ENCODE measurements at places on chromosomes 11 and 22.
A peak's percentile ranks its signal among the peaks of the same experiment; 100 is the strongest.

- H3K27me3 ChIP-seq, result no peaks in the 10 kb centered on the region
- H3K4me3 ChIP-seq, result no peak overlapping the region
- H3K4me1 ChIP-seq, result peaks cover 17% of the 10 kb centered on the region
- peak overlapping the region; percentile 40 for H3K27ac ChIP-seq
- H3K36me3 ChIP-seq, result no peaks in the 10 kb centered on the region
These were observed 47.8 kb downstream of the PPP2R1B start for GRCh38 chr11:111718436-111718835.

DNA sequence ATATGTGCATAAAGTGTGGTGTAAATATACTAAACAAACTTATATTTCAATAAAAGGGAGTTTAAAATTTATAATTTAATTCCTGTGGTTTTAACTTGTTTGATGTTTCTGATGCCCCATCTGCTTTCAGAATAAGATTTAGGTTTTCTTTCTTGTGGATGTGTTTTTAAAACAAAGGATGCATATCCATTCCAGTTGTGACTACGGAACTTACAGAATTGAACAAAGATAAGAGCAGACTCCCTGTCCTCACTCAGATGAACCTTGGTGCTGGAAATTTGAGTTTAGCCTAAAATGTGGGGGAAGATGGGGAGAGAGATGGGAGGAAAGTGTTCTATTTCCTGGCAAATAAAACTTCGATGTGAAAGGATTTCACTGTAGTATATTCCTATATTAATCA is 2.5 kb downstream of the FJX1 start:
- peaks cover 39% of the 10 kb centered on the region for H3K4me1 ChIP-seq
- no peaks in the 10 kb centered on the region for H3K27me3 ChIP-seq
- H3K27ac ChIP-seq, result no peak overlapping the region
- H3K36me3 ChIP-seq, result no peaks in the 10 kb centered on the region

GRCh38 chr22:26053737-26054316 is 115.4 kb upstream of the SEZ6L start:
- H3K4me1 ChIP-seq, result peaks cover 50% of the 10 kb centered on the region

GRCh38 chr11:126440792-126441514 is 85.5 kb downstream of the ST3GAL4 start:
- H3K27me3 ChIP-seq, result no peaks in the 10 kb centered on the region
- H3K36me3 ChIP-seq, result no peaks in the 10 kb centered on the region
- peaks cover 29% of the 10 kb centered on the region for H3K4me1 ChIP-seq
- H3K4me3 ChIP-seq, result no peak overlapping the region
- peak; percentile 89 for DNase-seq

DNA sequence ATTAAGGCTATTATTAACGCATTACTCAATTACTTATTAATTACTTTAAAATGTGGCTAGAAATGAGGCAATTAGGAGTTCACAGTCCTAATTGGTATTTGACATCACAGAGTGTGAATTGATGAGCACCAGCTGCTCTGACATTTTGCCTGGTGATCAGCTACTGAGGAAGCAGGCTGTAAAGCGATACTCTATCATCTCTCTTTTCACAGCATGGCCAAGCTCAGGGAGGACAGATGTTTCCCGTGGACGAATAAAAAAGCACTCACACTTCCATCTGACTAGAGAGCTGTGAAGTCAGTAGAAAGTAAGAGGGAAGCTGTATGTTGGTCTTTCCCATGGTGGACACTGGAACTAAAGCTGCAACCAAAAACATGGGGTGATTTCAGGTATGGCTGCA is 29.1 kb upstream of the SYT9 start:
- H3K4me3 ChIP-seq, result no peak overlapping the region
- DNase-seq, result no peak
- H3K27ac ChIP-seq, result no peak overlapping the region
- H3K4me1 ChIP-seq, result no peaks in the 10 kb centered on the region
- no peaks in the 10 kb centered on the region for H3K27me3 ChIP-seq
- no peaks in the 10 kb centered on the region for H3K36me3 ChIP-seq

GRCh38 chr11:45834298-45834756 is 12.9 kb upstream of the CRY2 start:
- no peak overlapping the region for H3K27ac ChIP-seq
- H3K27me3 ChIP-seq, result peaks cover 15% of the 10 kb centered on the region
- H3K4me1 ChIP-seq, result no peaks in the 10 kb centered on the region
- no peaks in the 10 kb centered on the region for H3K36me3 ChIP-seq
- no peak for DNase-seq

DNA sequence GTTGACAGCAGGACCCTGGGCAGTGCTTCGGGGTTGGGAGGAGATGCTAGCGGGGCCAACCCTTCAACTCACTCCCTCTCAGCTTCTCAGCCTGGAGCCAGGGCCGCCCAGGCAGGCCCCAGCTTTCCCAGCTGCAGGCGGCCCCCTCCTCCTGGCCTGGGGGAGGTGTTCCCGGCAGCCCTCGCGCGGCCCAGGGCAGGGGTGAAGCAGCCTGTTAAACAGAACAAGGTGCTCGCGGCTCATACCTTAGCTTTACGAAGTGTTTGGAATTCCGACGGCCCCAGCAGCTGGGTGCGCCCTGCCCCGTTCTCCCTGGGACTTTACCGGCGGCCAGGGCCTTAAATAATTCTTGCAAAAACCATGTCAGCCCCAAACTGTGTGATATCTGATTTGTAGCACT is 17.2 kb downstream of the MRPL23 start:
- no peaks in the 10 kb centered on the region for H3K27me3 ChIP-seq
- H3K27ac ChIP-seq, result no peak overlapping the region
- no peaks in the 10 kb centered on the region for H3K36me3 ChIP-seq
- DNase-seq, result no peak
- no peaks in the 10 kb centered on the region for H3K4me1 ChIP-seq

GRCh38 chr11:10243896-10244575 is 50.0 kb downstream of the SBF2 start:
- no peak overlapping the region for H3K27ac ChIP-seq
- no peak for DNase-seq
- H3K27me3 ChIP-seq, result no peaks in the 10 kb centered on the region
- H3K4me3 ChIP-seq, result no peak overlapping the region
- H3K4me1 ChIP-seq, result no peaks in the 10 kb centered on the region

GRCh38 chr11:13126430-13126829 is 117.3 kb downstream of the RASSF10 start:
- no peaks in the 10 kb centered on the region for H3K27me3 ChIP-seq
- H3K36me3 ChIP-seq, result no peaks in the 10 kb centered on the region
- no peaks in the 10 kb centered on the region for H3K4me1 ChIP-seq
- H3K27ac ChIP-seq, result no peak overlapping the region
- DNase-seq, result no peak

DNA sequence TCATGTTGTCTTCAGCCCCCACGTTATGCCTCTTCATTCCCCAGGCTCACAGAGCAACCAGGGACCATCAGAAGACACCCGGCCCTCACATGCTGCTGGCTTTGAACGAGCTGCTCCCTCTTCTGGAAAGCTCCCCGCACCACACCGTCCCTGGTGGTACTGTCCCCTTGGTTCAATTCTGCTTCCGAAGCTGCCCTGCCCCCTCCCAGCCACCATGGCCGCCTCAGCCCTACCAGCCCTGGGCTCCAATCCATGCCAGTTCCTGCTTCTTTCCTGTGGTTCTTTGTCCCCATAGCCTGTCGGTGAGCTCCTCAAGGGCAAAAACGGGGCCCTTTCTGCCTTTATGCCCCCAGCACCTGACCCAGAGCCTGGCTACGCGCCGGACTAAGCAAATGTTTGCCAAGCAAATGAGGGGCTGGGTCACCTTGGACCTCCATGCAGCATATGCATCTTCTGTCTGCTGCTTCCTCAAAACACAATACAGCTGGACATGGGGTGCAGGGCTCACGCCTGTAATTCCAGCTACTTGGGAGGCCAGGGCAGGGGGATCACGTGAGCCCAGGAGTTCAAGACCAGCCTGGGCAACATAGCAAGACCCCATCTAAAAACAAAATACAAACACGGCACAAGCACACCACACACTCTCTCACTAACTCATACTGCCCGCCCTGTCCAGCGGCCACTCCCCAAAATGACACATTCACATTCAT is 21.3 kb downstream of the TNKS1BP1 start:
- no peak for DNase-seq
- H3K4me3 ChIP-seq, result no peak overlapping the region
- H3K4me1 ChIP-seq, result no peaks in the 10 kb centered on the region
- H3K27me3 ChIP-seq, result no peaks in the 10 kb centered on the region
- H3K36me3 ChIP-seq, result peaks cover 7% of the 10 kb centered on the region

DNA sequence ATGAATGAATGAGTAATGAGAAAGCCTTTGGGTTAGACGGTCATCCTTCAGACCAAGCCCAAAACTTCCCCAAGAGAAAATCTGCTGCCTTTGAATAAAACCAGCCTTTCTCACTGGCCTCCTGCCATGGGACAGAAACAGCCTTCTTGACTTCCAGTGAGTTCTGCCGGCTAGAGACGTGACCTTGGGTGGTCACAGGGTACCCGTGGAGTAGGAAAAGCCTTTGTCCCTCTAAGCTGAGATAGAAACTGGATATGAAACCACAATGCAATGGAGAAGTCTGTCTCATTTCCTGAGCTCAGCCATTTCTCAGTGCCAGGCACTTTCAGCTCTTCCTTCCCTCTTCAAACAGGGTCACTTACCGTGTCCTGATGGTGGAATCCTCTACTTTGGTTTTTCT is 21.2 kb upstream of the YWHAH start:
- no peak overlapping the region for H3K27ac ChIP-seq
- H3K4me3 ChIP-seq, result no peak overlapping the region
- peaks cover 10% of the 10 kb centered on the region for H3K4me1 ChIP-seq
- DNase-seq, result no peak

- H3K4me3 ChIP-seq, result no peak overlapping the region
- no peak overlapping the region for H3K27ac ChIP-seq
- no peaks in the 10 kb centered on the region for H3K27me3 ChIP-seq
- H3K36me3 ChIP-seq, result no peaks in the 10 kb centered on the region
- H3K4me1 ChIP-seq, result no peaks in the 10 kb centered on the region
- no peak for DNase-seq
These were observed 29.8 kb downstream of the POU2AF1 start for GRCh38 chr11:111349191-111349695.

DNA sequence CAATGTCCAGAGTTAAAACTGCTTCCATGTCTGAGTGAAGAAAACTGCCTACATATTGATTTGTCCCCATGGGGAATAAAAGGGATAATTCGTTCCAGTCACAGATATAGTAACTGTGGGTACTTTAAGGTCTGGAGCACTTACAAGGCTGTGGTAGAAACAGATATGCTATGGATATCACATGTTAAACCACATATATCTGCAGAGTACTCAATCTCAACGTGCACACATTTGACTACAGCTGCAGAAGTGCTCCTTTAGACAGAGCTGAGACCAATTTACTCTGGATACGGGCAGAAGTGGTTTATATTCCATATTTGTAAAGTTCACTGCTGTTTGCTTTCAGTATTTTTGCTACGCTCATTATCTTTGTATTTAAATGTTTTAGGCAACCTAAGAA is 9.7 kb upstream of the MS4A2 start:
- H3K4me3 ChIP-seq, result no peak overlapping the region
- H3K27ac ChIP-seq, result no peak overlapping the region
- no peaks in the 10 kb centered on the region for H3K4me1 ChIP-seq
- H3K36me3 ChIP-seq, result no peaks in the 10 kb centered on the region
- no peak for DNase-seq

GRCh38 chr11:110855191-110855590 is 143.0 kb upstream of the ARHGAP20 start:
- no peaks in the 10 kb centered on the region for H3K4me1 ChIP-seq
- no peak for DNase-seq
- H3K27me3 ChIP-seq, result no peaks in the 10 kb centered on the region
- no peak overlapping the region for H3K27ac ChIP-seq

DNA sequence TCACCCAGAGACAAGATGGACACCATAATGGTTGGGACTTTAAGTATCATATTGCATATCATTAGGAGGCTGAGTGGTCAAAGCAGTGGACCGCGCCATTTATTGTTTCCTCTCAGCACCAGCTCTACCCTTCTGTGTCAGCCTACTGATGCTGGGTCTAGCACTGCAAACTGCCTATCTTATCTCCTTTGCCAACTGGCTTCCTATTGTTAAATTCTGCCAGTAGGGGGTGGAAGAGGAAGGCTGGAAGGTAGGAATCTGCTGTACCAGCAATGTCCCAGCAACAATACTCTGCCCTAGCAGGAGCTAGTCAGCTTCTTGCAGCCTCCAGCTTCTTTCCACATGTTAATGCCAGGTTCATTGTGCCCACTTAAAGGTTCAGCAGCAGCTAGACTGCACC is 367.1 kb upstream of the PDGFD start:
- no peaks in the 10 kb centered on the region for H3K36me3 ChIP-seq
- no peaks in the 10 kb centered on the region for H3K27me3 ChIP-seq

- H3K27ac ChIP-seq, result no peak overlapping the region
- H3K27me3 ChIP-seq, result no peaks in the 10 kb centered on the region
- no peaks in the 10 kb centered on the region for H3K36me3 ChIP-seq
These were observed 26.9 kb downstream of the TP53I11 start for GRCh38 chr11:44923806-44924205.

GRCh38 chr11:78061088-78061920 is 2.4 kb upstream of the THRSP start:
- no peaks in the 10 kb centered on the region for H3K36me3 ChIP-seq
- H3K4me1 ChIP-seq, result no peaks in the 10 kb centered on the region
- DNase-seq, result no peak
- no peak overlapping the region for H3K27ac ChIP-seq
- no peak overlapping the region for H3K4me3 ChIP-seq

DNA sequence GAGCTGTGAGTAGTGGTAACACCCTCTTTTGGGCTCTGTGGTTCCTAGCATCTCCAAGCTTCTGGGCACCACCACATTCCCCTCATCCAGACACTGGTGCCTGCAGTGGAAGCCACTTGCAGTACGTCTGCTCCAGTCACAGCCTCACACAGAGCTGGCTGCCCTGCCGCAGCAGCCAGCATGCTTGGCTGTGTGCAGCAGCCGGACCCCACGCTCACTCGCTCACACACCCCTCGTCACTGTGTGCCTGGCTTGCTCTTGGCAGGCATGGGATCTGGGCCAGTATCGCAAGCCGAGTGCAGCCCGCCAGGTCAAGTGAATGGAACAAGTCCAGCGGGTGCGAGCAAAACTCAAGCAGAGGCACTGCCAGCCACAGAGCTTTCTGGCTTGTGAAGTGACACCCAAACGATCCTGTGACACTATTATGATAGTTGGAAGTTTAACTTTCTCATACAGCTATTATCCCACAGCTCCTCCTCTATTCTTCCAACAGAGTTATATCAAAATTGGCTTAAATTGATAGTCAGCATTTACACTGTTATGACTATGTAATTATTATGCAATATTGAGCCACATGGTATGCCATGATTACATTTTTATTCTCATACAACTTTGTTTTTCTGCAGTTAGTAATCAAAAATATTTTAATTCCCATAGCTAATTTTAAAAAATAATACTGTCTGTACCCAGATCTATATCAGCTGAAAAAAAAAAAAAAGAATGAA is 89.0 kb downstream of the CCDC73 start:
- no peak overlapping the region for H3K4me3 ChIP-seq
- peak; percentile 4 for DNase-seq
- H3K27ac ChIP-seq, result no peak overlapping the region
- no peaks in the 10 kb centered on the region for H3K36me3 ChIP-seq

- H3K4me1 ChIP-seq, result peaks cover 7% of the 10 kb centered on the region
- H3K36me3 ChIP-seq, result no peaks in the 10 kb centered on the region
- H3K27ac ChIP-seq, result no peak overlapping the region
- DNase-seq, result no peak
These were observed 494.6 kb upstream of the LRRC4C start for GRCh38 chr11:41954034-41954433.

Measured in neural progenitor cell (in vitro differentiated cells).